ENCODE measurements at places on chromosomes 12 and 14.

DNA sequence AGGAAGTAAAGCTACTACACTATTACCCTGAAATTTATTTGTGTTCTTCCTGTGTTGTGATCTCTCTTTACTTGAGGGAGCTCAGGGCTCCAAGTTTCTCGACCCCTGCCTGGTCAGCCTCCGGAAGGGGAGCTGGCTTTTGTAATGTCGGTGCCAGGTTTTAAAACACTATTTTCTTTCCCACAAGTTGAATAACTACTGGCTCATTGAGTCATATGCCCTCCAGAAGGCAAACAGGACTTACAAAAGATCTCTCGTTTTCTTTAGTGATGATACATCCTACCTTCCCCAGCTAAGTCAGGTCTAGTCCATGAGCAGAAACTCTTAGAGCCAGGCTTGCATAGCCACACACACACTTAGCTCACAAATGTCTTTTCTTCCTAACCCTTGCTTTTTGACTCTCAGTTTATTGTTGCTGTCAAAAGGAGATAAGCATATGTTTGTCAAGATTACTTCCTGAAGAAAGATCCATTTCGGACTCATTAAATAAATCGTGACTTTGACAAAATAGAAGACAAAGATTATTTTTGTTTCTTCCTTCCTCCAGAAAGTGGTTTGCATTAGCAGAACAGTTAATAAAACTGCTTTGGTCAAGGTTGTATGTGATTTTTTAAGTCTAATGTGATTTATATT, 209.8 kb upstream of the FLRT2 start:
- no peak for DNase-seq

- DNase-seq: no peak
Observed at GRCh38 chr14:96752594-96752993, 44.6 kb upstream of the VRK1 start.

GRCh38 chr14:78848234-78848820, 678.2 kb downstream of the NRXN3 start:
- peak; percentile 54 for DNase-seq

DNA sequence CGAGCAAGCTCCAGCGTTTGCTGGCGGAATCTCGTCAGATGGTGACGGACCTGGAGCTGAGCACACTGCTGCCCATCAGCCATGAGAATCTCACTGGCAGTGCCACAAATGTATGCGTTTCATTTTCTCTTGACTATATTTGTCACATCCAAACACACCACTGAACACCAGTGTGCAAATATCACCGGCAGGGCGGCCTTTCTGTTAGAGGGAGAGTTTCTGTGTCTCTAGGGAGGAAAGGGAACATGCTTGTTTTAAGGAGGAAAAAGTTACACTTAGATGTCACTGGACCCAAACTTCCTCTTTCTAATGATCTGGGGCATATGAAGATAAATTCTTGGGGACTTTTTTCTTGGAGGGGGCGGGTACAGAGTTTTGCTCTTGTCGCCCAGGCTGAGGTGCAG, 21.9 kb upstream of the HIP1R start:
- no peak for DNase-seq

DNA sequence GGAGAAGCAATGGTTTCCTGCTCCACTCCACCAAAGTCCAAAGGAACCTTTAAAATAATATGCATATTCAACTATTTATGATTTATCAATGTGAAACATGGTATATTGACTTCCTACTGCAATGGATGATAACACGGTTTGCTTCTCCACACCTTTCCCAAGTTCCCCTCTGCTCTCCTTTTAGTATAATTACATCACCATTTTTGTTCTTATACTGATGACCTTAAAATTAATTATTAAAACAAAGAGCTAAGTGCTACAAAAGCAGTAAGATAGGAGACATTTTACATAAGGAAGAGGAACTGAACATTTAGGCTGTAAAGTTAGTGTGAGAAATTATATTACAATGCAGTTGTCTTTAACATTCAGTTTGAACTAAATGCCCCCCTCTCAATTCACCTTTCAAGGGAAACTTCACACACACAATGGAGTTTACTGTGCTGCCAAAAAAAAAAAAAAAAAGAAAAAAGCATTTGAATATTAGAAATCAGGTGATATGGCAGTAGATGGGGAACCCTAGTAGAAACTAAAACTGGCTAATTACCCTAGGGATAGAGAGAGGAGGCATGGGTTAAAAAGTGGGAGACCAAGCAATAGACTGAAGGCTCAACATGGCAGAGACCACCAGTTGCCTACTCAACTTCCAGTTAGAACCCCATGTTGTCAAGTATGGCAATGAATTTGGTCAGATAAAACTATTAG, 37.1 kb upstream of the STK38L start:
- DNase-seq: no peak

DNA sequence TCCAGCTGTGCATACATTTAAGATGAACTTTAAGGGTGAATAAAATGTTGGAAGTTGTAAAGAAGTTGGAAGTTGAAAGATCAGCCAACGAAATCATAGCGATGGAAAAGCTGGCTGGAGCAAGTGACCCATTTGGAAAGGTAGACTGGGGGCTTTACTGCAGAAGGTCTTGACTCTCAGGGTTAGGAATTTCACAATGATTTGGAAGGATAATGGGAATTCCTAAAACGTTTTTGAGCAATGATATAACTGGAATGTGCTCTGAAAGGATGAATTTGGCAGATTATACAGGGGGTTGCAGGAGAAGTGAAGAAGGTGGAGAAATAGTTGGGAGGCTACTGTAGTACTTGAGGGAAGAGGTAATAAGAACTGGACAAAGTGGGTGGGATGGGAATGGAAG, 27.4 kb downstream of the EMP1 start:
- DNase-seq: no peak

DNA sequence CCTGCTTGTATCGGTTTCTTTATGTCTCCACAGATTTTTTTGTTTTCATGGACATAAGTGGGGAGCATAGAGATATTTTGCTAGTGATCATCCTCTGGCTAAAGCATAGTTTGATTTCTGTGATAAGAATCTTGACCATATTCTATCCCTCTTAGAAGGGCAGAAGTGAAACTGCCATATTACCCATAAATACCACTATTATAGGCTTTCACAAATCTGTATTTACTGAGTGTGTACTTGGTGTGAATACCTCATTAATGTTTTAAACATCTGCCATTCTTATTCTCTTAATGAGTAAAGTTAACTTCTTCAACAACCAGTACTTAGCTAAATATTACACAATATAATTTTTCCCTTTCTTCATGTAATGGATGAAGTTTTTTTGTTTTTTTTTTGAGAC, 16.1 kb downstream of the WNK1 start:
- DNase-seq: no peak

DNA sequence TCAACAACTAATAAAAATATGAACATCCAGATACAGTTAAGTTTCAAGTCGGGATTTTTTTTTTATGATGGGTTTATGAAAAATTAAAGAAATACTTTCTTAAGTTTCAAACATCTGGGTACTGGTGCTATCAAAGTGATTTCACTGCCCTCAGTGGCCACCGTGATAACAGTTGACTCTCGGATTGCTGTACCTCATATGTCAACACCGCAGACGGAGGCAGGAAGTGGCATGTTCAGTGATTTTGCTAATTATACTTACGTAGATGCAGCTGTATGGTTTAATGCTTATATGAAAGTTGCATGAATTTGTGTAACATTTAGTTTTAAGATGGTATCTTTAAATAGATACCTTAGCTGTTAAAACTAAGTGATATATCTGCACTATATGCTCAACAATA, 20.8 kb upstream of the FBLN5 start:
- DNase-seq: no peak

DNA sequence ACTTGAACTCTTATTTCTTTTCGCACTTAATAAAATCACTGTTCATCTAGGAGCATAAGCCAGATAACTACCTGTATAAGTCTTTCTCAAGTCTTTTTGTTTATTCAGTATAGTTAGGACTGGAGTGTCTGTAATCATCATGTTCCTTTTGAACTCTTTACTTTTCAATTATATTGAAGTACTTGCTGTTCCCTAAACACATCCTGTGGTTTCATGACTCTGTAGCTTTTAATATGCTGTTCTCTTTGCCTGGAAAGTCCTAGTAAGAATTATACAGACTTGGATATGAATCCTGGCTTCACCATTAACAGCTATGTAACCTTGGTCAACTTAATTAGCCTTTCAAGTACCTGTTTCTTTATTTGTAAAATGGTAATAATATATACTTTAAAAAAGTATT, 88.2 kb downstream of the CCDC91 start:
- no peak for DNase-seq

DNA sequence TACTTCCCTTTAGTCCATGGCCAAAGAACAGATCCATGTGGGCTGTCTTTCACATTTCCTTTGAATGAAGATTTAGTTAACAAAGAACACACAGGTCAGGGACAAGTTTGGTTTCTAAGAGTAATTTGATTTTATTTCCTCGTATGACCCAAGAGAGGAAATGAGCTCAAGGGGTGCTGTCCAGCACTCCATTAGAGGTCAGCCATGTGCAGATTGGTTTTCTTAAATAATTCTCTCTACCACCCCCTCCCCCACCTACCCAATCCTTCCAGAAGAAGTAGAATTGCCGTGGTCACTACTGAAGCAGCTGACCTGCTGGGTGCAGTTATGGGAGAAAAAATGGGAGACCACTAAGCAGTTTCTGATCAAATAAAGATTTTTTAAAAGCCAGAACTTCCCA, 13.9 kb upstream of the OAS1 start:
- no peak for DNase-seq
